NCI-H2081 treated with DMSO at 0.1 percent for 48 hours (cell line): ENCODE measurements at places on chromosomes 13 and 19.

GRCh38 chr13:97986835-97987234 is 33.4 kb downstream of the IPO5 start:
- no peak for DNase-seq

DNA sequence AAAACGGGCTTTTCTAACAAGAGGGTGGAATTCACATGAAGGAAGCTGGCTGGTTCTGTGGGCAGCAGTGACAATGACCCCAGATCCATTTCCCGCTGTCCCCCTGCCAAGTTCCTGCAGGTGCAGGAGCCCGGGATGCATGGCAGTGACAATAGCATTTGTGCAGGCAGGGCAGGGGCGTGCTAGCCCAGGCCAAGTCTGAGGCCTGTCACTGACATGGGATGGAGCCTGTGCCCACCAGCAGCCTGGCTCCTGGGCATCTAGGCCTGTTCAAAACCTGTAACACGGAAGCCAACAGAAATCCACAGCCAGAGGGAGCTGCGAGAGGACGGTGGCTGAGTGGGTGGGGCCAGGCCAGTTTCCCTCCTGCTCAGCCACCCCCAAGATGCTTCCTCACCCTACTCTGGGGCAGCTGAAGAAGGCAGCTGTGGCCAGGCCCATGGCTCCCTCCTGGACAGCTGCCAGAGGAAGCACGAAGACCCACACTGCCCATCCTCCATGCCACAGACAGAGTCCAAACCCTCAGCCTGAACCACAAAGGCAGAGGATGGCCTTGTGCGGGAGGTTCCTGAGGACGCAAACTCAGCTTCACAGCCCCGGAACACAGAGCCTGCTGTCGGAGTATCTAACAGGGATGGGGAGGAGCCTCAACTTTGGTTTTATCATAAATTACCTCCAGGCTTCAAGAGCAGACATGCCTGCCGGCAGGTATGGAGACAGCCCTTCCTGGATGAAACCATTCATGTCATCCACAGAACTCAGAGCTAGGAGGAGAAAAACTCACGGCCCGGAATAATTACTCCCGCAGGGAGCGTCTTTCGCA is 74.0 kb downstream of the CEBPG start:
- no peak for DNase-seq

DNA sequence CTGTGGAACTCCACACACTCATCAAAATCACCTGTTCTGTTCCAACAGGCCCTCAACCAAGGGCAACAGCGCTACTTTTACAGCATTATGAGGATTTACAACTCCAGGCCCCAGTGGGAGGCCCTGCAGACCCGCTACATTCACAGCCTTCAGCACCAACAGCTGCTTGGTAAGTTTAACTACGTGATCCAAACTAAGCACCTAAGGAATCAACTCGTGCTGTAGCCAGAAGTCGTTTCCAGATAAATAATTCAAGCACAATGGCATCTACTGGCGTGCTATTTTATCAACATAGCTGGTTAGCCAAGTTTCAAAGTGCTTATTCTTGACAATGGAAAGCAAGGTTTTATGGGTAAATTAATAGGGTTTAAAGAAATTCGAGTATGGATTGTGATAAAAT is 5.3 kb downstream of the FAM216B start:
- DNase-seq: no peak

GRCh38 chr13:75333103-75333502 is 148.9 kb downstream of the TBC1D4 start:
- DNase-seq: no peak

DNA sequence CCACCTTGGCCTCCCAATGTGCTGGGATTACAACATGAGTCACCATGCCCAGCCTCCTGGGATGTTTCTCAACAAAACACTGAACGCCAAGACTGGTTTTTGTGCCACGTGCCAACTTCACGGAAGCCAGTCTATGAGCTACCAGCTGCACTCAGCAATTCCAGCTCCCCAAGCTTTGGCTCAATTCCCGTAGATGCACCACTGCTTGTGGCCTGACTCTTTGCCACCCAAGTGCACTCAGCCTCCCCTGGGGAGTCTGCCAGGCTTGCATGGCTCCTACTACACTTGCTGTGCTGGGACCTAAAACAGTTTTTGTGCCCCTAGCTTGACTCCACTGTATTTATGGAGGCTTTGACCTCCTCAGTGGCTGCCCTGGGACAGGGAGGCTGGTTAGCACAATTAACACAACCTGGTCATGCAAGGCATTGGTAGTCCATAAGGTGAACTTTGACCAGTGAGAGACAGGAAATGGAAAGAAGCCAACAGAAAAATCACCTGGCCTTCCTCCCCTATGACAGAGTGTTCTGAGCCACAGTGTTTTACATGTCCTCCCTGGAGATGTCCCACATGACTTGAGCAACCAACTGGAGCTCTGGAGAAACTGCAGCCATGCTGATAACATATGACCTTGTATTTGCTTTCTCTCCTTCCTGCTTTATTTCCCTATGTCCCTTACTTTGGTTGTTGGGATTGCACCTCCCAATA is 1173.1 kb downstream of the UQCRFS1 start:
- DNase-seq: no peak

- no peak for DNase-seq
Measured at GRCh38 chr19:43311706-43312105, 41.8 kb upstream of the CD177 start.

DNA sequence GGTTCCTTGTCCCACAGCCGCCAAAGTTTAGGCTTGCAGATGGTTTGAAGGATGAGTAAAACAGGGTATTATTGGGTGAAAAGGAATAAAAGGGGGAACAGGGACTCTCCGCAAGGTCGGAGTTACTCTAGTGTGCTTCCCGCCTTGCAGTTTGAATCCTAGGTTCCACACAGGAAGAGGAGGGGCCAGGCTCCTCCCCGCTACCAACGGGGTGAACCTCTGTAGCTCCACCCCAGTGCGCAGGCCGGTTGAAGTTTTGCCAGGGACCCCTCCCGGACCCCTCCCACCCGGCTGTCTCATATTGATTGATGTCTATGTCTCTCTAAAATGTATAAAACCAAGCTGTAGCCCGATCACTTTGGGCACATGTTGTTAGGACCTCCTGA is 11.6 kb upstream of the GTF2F2 start:
- no peak for DNase-seq

DNA sequence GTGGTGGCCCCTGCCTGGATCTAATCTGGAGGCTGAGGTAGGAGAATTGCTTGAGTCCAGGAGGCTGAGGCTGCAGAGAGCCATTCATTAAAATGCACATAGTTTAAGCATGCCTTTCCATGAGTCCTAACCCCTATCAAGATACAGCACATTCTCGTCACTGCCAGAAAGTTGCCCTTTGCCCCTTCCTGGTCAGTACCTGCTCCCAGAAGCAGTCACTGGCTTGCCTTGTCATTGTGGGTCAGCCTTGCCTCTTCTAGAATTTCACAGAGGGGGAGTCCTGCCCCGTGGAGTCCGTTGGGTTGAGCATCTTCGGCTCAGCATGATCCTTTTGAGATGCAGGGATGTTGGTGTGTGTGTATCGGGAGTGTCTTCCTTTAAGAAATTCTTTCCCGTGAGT is 10.8 kb downstream of the BICRA start:
- DNase-seq: no peak

DNA sequence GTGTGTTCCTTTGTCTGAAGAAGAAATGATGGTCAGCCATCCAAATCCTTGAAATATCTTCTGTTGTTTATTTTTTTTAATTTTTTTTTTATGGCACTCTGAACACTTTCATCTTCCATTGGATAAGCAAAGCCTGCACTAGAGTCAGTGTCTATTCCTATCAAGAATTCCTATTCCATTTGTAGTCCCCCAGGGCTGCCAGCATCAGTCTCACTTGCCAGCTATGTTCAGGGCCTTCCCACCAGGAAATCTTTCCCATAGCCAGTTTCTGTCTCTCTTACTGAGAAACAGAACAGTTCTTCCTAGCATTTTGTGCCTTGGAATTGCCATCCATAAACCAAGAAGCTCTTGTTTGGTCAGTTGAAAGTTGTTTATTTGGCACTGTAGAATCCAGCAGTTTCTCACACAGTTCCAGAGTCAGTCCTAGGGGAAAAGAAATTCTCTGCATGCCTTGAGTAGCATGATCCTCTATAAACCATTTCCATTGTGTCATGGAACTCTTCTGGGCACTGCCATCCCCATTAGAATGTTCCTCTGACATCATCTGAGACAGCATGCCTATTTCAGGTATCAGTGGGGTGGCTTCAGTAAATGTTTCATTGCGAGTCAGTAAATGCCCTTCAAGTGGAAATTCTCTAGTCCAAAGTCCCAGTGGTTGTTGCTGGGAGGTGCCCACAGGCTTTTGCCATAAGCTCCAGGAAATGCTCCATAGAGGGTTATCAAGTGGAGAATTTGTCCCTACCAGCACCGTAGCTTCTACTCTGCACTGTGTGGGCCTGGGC is 18.7 kb upstream of the SPRYD7 start:
- no peak for DNase-seq

- DNase-seq: no peak
Measured at GRCh38 chr19:11148001-11148400, 7.6 kb downstream of the SPC24 start.

DNA sequence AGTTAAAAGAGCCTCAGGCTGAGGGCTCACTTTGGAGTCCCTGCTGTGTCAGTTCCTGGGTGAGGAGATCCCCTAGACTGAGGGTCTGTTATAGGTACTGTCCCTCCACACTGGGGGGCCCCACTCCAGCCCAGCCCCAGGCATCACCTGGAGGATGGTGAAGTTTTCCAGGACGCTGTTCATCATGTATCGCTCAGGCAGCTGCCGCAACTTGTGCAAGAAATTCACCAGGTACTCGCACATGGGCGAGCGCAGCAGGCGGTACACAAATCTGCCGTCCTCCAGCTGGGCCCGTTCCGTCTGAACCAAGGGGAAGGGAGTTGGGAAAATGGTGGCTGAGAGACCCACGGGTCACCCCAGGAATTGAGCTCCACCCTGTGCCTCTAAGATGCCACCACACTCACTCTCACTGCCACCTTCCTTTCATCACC is 7.1 kb downstream of the CD37 start:
- DNase-seq: no peak

DNA sequence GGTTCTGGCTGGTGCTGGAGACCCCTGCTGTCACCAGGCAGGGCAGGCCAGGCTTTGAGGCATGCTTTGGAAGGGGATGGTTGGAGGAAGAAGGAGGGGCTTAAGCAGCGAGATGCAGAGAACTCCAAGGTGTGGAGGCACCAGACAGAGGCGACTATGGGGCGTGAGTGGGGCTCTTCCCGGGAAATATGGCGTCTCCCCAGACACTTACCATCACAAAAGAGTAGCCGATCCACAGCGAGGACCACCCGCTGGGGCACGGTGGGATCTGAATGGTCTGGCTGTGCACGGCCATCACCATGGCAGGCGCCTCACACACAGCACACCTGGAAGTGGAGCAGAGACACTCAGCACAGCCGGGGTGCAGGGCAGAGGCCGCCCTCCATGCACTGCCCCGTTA is 151.9 kb downstream of the COL4A1 start:
- DNase-seq: no peak

- no peak for DNase-seq
Measured at GRCh38 chr13:35474496-35475211, 1.8 kb downstream of the MAB21L1 start.

GRCh38 chr13:73981595-73981994 is 152.6 kb downstream of the KLF12 start:
- DNase-seq: no peak

GRCh38 chr13:94880463-94880862 is 168.1 kb upstream of the SOX21 start:
- DNase-seq: no peak

- DNase-seq: no peak
Measured at GRCh38 chr19:38617764-38618589, at the start of gene MAP4K1. MAP4K1 (minus strand) TSS chr19:38617953; CDS start chr19:38617895, 58 bp downstream.

GRCh38 chr19:55082020-55082851 is 6.6 kb downstream of the EPS8L1 start:
- no peak for DNase-seq
